ENCODE measurements at places on chromosomes 4 and X.

DNA sequence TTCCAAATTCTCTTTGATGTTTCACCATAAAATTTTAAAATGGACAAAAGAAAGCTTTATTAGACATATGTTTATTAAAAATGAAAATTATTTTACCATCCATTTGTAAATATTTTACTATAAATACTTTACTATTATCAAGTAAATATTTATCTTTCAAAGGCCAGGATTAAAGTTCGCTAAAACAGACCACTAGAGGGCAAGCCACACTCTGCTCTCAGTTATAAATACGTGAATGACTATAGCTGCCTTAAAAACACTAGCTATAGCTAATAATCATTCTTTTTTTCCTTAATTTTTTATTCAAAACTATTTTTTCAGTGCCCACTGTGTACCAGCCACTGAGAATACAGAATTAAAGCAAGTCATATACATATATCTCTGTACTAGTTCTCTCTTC is 38.6 kb downstream of the UNC5C start:
- no peak for DNase-seq

GRCh38 chr4:94068753-94069719 is 138.6 kb upstream of the SMARCAD1 start:
- DNase-seq: no peak

- DNase-seq: no peak
Observed at GRCh38 chr4:48470570-48470969, 12.6 kb upstream of the SLC10A4 start.

- DNase-seq: no peak
Observed at GRCh38 chr4:186688150-186688943, 35.3 kb downstream of the FAT1 start.

GRCh38 chr4:141102367-141102766 is 30.9 kb downstream of the RNF150 start:
- DNase-seq: no peak

Data from T-helper 2 cell treated with Interferon-gamma antibody and Interleukin-4, amounts not matched to agents 5 μg/mL and 100 μg/mL, for 36 hours (primary cell).